ENCODE measurements at places on chromosomes 2 and 18.

DNA sequence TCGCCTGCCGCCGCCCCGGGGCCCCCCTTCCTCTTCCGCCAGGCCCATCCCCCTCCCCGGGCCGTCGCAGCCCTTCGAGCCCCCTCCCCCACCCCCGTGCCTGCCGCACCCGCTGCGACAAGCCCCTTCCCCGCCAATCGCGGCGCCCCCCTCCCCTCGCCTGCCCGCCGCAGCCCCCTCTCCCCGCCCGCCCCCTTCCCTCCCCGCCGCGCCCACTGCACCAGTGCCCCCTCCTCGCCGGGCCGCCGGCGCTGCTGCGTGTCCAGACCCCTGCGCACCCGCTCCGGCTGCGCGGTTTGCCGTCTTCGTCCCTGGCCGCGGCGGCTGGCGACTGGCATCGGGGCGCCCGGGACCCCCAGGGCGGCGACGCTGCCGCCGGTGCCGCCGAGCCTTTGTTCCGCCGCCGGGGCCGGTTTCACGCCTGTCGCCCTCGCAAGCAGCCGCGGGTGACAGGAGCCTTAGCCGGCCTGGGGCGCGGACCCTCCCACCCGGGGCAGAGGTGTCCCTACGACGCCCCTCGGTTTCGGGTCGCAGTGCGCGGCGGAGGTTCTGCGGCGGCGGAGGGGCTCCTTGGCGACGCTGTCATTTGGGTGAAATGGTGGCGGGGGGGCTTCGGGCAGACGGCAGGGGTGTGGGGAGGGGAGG, 18.1 kb downstream of the GPC1 start:
- peaks cover 32% of the 10 kb centered on the region for H3K4me1 ChIP-seq
- H3K27ac ChIP-seq, result no peak overlapping the region
- no peak for DNase-seq
- H3K36me3 ChIP-seq, result no peaks in the 10 kb centered on the region

GRCh38 chr18:11826836-11827235, 24.4 kb upstream of the CHMP1B start:
- H3K27me3 ChIP-seq, result no peaks in the 10 kb centered on the region
- no peak overlapping the region for H3K27ac ChIP-seq
- H3K4me1 ChIP-seq, result peaks cover 3% of the 10 kb centered on the region
- DNase-seq, result no peak

DNA sequence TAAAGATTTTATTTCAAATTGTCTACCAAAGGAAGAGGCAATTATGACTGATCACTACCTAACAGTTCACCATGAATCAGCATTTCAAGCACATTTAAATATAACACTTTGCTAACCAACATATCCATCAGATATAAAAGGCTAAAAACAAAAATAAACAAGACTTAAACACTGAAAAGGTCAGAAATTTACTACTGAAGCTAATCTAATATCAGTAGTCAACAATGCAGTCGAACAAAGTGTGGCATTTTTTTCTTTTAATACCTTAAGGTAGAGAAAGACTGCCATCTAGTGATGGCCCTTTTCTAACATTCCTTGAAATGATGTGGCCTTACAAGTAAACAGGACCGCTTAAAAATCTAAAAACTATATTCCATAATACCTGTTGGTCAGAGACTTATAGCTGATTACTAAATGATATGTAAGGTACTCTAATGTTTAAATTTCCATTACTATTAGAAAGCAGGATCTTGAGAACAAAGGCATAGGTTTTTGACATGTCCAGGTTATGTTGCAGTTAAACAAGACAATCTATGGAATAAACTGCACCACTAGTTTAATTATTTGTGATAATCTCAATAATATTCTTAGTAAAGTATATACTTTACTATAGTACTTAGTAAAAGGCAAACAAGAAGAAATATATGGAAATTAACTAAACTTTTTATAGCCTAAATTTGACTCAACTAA, 80.0 kb downstream of the EXOC6B start:
- DNase-seq, result peak; percentile 13
- H3K36me3 ChIP-seq, result no peaks in the 10 kb centered on the region
- H3K4me3 ChIP-seq, result no peak overlapping the region

- no peak overlapping the region for H3K27ac ChIP-seq
- DNase-seq, result no peak
- H3K4me3 ChIP-seq, result no peak overlapping the region
Observed at GRCh38 chr2:42961961-42962360, 169.6 kb upstream of the HAAO start.

DNA sequence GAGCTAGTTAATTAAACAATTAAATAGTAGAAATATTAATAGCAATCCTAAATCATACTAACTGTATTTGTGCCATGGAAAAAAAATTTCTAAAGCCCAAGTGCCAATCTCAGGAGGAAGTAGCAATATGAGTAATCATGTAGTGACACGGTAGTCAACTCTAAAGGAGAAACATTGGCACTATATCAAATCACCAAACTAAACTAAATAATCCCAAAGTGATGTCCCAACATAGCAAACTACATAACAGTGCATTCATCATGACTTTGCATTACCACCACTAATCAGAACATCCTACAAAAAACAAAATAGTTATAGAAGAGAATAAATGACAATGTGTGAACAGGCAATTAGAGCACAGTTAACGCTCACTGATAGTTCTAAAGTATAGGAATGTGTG, 195.1 kb downstream of the EXOC6B start:
- no peak for DNase-seq
- H3K36me3 ChIP-seq, result no peaks in the 10 kb centered on the region
- H3K4me3 ChIP-seq, result no peak overlapping the region
- H3K4me1 ChIP-seq, result no peaks in the 10 kb centered on the region
- H3K27me3 ChIP-seq, result no peaks in the 10 kb centered on the region

DNA sequence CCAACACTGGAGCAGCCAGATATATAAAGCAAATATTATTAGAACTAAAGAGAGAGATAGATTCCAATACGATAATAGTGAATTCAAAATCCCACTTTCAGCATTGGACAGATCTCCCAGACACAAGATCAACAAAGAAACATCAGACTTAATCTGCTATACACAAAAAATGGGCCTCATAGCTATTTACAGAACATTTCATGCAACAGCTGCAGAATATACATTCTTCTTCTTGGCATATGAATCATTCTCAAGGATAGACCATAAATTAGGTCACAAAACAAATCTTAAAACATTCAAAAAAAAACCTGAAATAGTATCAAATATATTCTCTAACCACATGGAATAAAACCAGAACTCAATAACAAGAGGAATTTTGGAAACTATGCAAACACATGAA, 23.8 kb upstream of the BAZ2B start:
- H3K4me1 ChIP-seq, result peaks cover 2% of the 10 kb centered on the region
- DNase-seq, result no peak

- H3K4me1 ChIP-seq, result peaks cover 2% of the 10 kb centered on the region
- DNase-seq, result no peak
- no peak overlapping the region for H3K27ac ChIP-seq
- H3K27me3 ChIP-seq, result no peaks in the 10 kb centered on the region
Observed at GRCh38 chr2:16614314-16614860, 51.2 kb downstream of the CYRIA start.

- H3K36me3 ChIP-seq, result no peaks in the 10 kb centered on the region
- no peak for DNase-seq
- no peaks in the 10 kb centered on the region for H3K4me1 ChIP-seq
- H3K4me3 ChIP-seq, result no peak overlapping the region
- H3K27ac ChIP-seq, result no peak overlapping the region
Observed at GRCh38 chr2:108377401-108377800, 353 bp upstream of the SULT1C4 start.

DNA sequence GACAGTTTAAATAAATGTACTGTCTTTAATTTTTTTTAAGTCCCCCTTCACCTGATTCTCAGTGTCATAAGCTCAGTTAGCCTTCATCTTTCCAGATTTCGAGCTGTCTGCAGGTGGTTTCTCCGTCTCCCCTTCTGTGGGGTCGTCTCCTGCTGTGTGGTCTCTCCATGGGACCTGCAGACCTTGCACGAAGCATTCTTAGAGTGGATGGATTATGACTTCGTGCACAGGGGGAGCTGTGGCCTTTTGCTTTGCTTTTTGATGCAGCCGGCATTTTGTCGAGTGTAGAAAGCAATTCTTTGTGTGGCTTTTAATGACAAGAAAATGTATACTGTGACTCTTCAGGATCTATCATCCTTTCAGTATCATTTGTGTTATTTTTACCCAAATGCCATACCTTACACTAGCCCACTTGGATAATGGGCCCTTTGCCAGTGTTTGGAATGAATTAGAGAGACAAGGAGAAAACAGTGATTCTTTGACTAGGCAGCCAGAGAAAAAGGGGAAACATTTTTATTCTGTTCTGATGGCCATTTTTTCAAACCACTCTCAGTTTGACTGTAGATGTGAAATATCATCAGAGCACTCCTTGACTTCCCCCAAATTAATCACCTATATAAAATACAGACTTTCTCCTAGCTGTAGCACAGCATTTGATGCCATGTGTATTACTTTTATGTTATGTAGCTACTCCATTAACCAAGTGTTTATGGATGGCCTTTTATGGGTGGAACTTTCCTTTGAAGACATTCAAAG, 54.3 kb downstream of the ITGA6 start:
- DNase-seq, result no peak
- H3K27ac ChIP-seq, result no peak overlapping the region
- peaks cover 2% of the 10 kb centered on the region for H3K36me3 ChIP-seq
- no peak overlapping the region for H3K4me3 ChIP-seq
- no peaks in the 10 kb centered on the region for H3K27me3 ChIP-seq
- H3K4me1 ChIP-seq, result no peaks in the 10 kb centered on the region

DNA sequence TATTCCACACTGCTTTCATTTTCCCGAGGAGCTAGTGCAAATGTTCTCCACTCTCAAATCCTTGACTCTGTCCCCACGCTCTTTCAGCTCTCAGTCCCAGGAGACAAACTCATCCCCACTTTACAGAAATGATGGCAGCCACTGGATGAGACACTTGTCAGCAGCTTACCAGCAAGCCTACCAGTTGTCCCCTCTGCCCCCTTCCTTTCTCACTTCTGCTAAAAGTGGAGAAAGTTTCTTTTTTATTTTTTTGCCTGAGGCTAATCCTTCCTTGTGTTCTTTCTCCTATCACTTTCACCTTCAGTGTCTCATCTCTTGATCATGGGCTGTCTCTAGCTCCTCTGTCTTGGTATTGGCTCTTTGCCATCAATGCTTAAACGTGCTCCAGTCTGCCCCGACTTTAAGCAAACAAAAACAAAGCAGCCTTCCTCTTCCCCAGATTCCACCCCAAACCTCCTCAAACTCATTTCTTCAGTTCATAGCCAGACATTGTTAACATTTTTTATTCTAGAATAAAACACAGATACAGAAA, 64.5 kb downstream of the TTC32 start:
- H3K4me1 ChIP-seq, result no peaks in the 10 kb centered on the region
- H3K36me3 ChIP-seq, result no peaks in the 10 kb centered on the region
- H3K27ac ChIP-seq, result no peak overlapping the region
- H3K4me3 ChIP-seq, result no peak overlapping the region

DNA sequence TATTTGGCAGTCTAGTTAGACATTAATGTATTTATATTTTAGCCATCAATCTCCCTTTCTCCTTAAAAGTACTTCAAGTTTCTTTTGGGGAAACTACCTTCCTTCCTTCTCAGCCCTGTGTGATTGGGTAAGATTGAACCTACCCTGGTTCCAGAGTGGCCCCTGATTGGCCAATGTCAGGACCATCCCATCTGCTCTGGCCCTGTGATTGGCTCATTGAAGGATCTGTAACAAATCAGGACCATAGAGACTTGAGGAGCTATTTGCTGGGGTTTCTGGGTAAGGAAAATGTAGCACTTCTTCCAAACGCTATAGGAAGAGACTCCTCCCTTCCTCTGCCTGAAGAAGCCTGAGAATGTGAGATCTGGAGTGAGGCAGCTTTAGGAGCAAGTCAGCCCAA, 59.3 kb downstream of the AQP4 start:
- H3K27me3 ChIP-seq, result no peaks in the 10 kb centered on the region
- no peaks in the 10 kb centered on the region for H3K4me1 ChIP-seq
- H3K36me3 ChIP-seq, result no peaks in the 10 kb centered on the region

DNA sequence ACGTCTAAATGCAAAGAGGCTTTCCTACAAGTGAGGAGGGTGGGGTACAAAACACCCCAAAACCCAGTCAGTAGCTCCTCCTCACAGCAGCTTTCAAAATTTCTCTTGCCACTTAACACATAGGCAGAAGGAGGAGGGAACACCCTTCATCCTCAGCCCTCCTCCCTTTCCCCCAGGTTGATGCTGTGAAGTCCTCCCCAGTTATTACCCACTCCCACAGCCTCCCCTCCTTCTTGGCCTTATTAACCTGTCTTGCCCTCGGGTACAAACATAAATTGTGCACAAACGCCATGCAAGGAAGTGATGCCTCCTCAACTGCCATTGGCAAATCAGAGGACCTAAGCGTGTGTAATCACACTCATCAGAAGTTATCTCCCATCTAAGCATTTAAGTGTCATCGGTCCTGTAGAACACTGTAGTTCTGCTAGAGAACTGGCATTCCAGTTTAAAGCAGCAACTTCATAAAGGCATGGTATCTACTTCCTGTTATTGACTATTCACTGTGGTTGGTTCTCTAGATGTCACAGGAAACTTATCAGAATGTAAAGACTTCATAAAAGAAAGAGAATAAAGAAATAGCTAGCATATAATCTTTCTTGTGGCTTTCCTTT, at the start of gene DSC1:
Gene DSC1 (minus strand): TSS at position 32 of the 611 bp plus-strand sequence. CDS start 262 bp downstream, outside the sequence.
- no peak within 1 kb of the TSS for H3K4me3 ChIP-seq
- DNase-seq, result no peak
- H3K4me1 ChIP-seq, result no peaks in the 10 kb centered on the region
- H3K36me3 ChIP-seq, result no peaks in the 10 kb centered on the region
- H3K27me3 ChIP-seq, result no peaks in the 10 kb centered on the region

GRCh38 chr18:57094175-57094574, 52.7 kb upstream of the BOD1L2 start:
- H3K4me3 ChIP-seq, result no peak overlapping the region

GRCh38 chr2:136057023-136057801, 60.7 kb downstream of the CXCR4 start:
- no peaks in the 10 kb centered on the region for H3K4me1 ChIP-seq
- no peak overlapping the region for H3K4me3 ChIP-seq
- no peak overlapping the region for H3K27ac ChIP-seq
- H3K36me3 ChIP-seq, result no peaks in the 10 kb centered on the region

GRCh38 chr2:203973000-203973399, 36.4 kb downstream of the ICOS start:
- no peak overlapping the region for H3K4me3 ChIP-seq
- no peak for DNase-seq
- H3K27ac ChIP-seq, result no peak overlapping the region
- H3K36me3 ChIP-seq, result no peaks in the 10 kb centered on the region
- H3K4me1 ChIP-seq, result no peaks in the 10 kb centered on the region
- no peaks in the 10 kb centered on the region for H3K27me3 ChIP-seq

GRCh38 chr18:21997207-21998143, 171.9 kb upstream of the GATA6 start:
- DNase-seq, result peak; percentile 27
- H3K4me1 ChIP-seq, result no peaks in the 10 kb centered on the region
- H3K4me3 ChIP-seq, result no peak overlapping the region

- H3K4me1 ChIP-seq, result no peaks in the 10 kb centered on the region
- no peak overlapping the region for H3K4me3 ChIP-seq
- H3K36me3 ChIP-seq, result no peaks in the 10 kb centered on the region
- no peaks in the 10 kb centered on the region for H3K27me3 ChIP-seq
Observed at GRCh38 chr2:240290432-240291336, 144.8 kb upstream of the GPC1 start.
